Renal cortical epithelial cell (primary cell): ENCODE measurements at places on chromosomes 11 and 22. TPM values are rescaled to one million over a fixed set of nuclear protein-coding genes. Genes with fewer than 3 reads are reported as not detected.

The C1QTNF4 gene
- total RNA-seq, result not detected in 2 replicates

The KCNJ1 gene
- total RNA-seq, result 33.8 TPM in 1 of 2 replicates, not detected in the other

DNA sequence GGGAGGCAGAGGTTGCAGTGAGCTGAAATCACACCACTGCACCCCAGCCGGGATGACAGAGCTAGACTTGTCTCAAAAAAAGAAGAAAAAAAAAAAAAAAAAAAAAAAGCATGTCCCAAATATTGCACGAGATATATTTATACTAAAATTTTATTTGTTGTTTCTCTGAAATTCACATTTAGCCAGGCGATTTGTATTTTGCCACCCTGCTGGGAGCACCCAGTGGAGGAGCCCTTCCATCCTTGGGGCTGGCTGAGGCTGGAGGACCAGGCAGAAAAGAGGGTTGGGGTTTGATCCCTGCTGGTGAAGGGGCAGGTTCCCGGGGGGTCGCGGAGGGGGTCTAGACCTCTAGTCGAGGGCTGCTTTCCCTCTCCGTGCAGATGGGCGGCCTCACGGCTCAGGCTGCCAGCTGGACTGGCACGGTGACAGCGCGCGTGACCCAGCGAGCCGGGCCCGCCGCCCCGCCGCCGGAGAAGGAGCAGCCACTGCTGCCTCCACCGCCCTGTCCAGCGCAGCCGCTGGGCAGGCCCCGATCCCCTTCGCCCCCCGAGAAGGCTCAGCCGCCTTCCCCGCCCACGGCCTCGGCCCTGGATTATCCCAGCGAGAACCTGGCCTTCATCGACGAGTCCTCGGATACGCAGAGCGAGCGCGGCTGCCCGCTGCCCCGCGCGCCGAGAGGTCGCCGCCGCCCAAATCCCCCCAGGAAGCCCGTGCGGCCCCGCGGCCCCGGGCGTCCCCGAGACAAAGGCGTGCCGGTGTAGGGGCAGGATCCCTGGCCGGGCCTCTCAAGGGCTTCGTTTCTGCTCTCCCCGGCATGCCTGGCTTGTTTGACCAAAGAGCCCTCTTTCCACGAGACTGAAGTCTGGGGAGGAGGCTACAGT is 952 bp upstream of the CATSPERZ start:
- DNase-seq, result no peak

GRCh38 chr11:20530942-20531703 is 68.3 kb upstream of the SLC6A5 start:
- no peak for DNase-seq

DNA sequence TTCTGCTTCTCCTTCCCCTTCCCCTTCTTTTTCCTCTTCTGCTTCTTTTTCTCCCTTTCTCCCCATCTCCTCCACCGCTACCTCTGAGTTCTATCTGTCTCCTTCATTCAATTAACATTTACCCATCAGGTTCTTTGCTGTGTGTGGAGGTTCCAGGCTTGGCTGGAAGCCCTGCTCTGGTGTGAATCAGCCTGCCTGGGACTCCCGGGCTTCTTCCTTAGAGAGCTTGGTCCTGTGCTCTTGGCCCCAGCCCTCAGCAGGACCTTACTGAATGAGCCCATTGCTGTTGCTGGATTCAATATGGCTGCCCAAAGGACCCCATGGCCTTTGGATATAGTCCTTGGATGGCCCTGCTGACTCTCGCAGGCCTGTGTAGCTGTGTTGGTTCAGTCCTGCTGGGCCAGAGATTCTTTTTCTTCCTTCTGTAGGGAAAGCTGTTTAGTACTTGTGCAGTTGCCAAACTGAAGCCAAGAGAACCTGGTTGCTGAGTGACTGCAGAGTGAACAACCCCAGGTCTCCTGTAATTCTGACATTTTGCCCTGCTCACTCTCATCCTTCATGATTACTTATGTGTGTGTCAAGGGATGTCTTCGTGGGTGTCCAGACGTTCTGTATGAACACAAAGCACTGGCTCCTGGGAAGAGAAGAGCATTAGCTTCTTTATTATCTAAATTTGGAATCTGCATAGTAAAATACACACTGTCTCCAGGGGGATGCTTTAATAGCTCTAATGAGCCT is 81.0 kb upstream of the ZBED5 start:
- no peak for DNase-seq
